Tibial nerve (tissue), 4 donors: ENCODE measurements at places on chromosomes 2 and 18. TPM values are rescaled to one million over a fixed set of nuclear protein-coding genes. Genes with fewer than 3 reads are reported as not detected.

DCDC2C gene
- 3.9 TPM for total RNA-seq

TRABD2A gene
- 1.7 TPM for total RNA-seq

TANC1 gene
- total RNA-seq, result 66.3 TPM

PLB1 gene
- 2.3 TPM for total RNA-seq

SERPINB2 gene
- not detected for total RNA-seq

KCNIP3 gene
- 61.2 TPM for total RNA-seq

HOXD13 gene
- 0.21 TPM for total RNA-seq

KIF3C gene
- 22.2 TPM for total RNA-seq

CABYR gene
- 0.84 TPM for total RNA-seq

FEV gene
- total RNA-seq, result not detected

TGIF1 gene
- 86.1 TPM for total RNA-seq

USP40 gene
- total RNA-seq, result 68.0 TPM

KCNE4 gene
- 8.4 TPM for total RNA-seq

IL36RN gene
- total RNA-seq, result not detected

DNAJC5G gene
- not detected for total RNA-seq

LBX2 gene
- 2.7 TPM for total RNA-seq

NAT8 gene
- total RNA-seq, result not detected

ALK gene
- 0.39 TPM for total RNA-seq

SERPINB11 gene
- total RNA-seq, result not detected

MC4R gene
- total RNA-seq, result not detected

RSAD2 gene
- 3.1 TPM for total RNA-seq

WNT10A gene
- total RNA-seq, result 1.3 TPM

NEMP2 gene
- 2.1 TPM for total RNA-seq

HAT1 gene
- 25.7 TPM for total RNA-seq

TLX2 gene
- total RNA-seq, result not detected

MDH1B gene
- total RNA-seq, result 0.63 TPM

ANKRD53 gene
- 1.4 TPM for total RNA-seq

EVX2 gene
- total RNA-seq, result not detected

WNT6 gene
- 47.9 TPM for total RNA-seq

COL6A3 gene
- total RNA-seq, result 262 TPM

ITPRIPL1 gene
- 2.5 TPM for total RNA-seq
